Fibroblast of skin of left quadriceps (primary cell): ENCODE measurements at places on chromosomes 1 and 21.

GRCh38 chr1:66265796-66266195 is 268.2 kb upstream of the SGIP1 start:
- no peak for DNase-seq

DNA sequence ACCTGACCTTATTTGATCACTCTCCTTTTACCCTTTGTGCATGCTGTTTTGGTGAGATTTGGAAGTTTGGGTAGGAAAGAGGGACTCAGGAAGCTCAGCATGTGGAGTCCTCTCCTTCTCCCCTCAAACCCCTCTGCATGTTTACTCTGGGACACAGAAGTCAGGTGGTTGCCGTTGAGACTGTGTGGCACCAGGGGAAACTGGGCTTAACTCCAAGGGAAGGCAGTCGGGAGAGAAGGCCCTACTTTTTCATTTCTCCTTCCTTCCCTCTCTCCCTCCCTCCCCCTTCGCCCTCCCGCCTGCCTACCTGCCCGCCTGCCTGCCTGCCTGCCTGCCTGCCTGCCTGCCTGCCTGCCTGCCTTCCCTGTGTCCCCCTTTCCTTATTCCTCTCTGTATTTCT is 34.8 kb upstream of the TTC22 start:
- no peak for DNase-seq

DNA sequence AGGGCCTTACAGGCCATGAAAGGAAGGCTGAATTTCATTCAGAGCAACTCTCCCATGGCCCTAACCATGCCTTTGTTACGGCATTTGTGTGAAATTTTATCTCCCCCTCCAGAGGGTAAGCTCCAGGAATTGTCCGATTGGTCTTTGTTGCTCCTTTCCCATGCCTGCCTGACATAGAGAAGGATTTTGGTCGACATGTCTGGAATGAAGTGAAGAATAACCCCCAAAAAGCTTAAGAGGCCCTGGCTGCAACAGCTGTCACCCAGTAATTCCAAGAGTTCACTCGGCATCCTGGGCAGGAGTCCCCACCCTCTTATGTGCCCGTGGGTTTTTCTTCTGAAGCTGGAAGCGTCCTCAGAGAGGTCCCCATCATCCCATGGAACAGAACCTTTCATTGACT is 20.6 kb downstream of the CDA start:
- DNase-seq: no peak

DNA sequence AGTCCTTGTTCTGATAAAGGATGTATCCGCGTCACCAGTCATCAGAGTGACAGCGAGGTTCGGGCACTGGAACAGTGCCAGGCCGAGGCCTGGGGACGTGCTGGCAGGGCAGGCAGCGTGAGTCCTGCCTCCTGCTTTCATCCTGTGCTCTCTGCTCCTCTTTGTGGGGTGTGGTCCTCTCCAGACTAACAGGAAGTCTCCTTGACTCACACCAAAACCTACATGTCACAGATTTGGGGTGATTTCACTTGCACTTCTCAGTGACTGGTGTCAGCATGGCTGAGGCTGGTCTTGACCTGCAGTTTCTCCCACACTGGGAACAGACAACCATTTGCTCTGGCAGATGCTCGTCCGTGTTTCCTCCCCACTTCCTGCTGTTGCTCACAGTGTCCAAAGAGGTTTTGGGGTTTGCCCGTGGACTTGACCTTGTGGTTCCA is 8.8 kb upstream of the NLRP3 start:
- DNase-seq: no peak

DNA sequence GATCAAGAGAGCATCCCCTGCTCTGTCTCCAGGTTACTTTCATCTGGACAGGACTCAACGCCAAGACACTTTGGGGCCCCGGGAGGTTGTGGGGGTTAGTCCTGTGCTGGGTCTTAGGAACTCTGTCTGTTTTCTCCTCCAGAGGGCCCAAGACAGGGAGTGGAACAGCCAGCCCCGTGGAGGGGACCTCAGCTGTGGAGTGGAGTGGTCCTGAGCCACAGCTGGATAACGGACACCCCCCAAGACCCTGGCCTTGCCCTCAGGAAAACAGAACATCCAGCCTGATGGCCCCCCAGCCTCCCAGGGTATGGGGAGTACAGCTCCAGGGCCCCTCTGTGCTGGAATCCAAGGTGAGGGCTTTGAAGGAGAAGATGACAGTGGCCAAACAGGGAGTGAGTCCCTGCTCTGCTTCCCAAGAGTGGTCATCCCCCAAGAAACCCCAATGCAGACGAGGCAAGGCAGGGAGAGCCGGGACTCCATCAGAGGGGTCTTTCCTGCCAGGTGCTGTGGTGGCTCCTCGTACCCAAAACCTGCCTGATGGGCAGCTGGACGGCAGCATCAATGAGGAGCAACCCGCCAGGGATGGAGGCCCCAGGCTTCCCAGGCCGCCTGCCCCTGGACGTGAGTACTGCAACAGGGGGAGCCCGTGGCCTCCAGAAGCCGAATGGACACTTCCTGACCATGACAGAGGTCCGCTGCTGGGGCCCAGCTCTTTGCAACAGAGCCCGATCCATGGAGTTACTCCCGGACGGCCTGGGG is 3.5 kb downstream of the KIAA1614 start:
- no peak for DNase-seq

DNA sequence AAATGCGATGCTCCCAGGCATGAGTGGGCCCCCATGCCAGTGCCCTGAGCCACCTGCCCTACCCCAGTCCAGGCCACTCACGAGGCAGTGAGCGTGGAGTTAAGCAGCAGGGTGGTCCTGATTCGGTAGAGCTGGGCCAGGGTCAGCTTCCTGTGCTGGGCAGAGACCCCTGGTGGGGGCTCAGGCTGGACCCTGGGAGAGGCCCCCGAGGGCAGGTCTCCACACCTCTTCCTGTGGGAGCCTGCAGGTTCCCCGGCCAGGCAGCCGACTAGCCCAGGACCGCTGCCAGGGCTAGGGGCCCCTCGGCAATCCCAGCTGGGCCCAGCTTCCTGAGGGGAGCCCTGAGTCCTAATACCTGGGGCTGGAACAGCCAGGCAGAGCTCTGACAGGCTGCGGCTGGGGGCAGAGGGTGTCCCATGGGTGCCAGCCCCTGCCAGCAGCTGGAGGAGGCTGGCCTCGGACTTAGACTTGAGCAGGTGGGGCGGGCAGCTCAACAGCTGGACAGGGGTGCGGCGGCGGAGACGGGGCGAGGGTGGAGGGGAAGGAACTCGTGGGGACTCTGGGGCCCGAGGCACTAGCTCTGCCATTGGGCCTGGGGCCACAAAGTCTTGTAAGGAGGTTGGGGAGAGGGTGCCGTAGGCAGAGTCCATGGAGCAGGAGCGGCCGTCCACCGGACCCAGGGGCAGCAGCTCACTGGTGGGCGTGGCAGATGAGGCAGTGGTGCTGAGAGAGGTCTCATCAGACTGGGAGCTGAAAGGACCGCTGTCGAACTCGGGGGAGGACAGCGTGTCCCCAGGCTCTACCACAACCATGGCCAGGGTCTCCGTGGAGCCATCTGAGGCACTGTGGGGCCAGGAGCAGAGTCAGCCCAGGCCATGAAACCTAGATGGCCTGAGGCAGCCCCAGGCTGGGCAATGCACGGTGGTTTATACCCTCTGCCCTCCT is 2.0 kb upstream of the TNFRSF25 start:
- DNase-seq: no peak

DNA sequence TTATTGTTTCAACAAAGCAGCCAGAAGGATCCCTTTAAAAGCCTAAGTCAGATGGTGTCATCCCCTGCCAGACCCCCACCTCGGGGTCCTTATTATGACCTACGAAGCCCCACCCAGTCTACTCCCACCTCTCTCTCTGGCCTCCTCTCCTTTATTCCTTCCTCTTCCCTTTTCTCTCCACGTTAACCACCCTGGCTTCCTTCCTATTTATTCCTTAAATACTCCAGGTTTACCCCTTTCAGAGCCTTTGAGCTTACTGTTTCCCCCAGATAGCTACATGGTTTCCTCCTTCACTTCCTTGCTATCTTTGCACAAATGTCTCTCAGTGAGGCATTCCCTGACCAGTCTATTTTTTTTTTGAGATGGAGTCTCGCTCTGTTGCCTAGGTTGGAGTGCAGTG is 12.0 kb upstream of the SLC9A1 start:
- DNase-seq: no peak

- no peak for DNase-seq
These were observed 38.9 kb downstream of the LEPR start for GRCh38 chr1:65459397-65459768.

- no peak for DNase-seq
These were observed 250.6 kb downstream of the TM2D1 start for GRCh38 chr1:61474269-61474817.

DNA sequence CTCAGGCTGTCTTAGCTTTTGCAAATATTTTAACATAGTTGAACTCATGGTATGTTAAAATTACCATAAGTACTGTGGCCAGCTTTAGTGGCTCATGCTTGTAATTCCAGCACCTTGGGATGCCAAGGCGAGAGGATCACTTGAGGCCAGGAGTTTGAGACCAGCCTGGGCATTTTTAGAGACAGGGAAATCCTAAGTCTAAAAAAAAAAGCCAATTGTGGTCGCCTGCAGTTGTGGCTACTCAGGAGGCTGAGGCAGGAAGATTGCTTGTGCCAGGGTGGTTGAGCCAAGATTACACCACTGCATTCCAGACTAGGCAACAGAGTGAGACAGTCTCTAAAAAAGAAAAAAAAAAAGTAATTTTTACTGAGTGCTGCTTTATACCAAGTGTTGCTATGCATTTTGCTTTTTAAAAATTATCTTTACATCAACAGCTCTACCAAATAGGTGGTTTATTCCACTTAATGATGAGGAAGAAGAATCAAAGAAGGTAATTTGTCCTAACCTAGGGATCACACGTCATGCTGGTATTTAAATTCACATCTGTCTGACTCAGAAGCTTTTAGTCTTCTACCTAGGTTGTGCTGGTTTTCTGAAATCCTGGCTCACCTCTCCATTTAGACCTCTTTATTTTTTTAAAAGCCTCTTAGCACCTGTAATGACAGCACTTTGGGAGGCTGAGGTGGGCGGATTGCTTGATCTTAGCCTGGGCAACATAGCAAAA is 16.8 kb downstream of the PPP1R12B start:
- no peak for DNase-seq

DNA sequence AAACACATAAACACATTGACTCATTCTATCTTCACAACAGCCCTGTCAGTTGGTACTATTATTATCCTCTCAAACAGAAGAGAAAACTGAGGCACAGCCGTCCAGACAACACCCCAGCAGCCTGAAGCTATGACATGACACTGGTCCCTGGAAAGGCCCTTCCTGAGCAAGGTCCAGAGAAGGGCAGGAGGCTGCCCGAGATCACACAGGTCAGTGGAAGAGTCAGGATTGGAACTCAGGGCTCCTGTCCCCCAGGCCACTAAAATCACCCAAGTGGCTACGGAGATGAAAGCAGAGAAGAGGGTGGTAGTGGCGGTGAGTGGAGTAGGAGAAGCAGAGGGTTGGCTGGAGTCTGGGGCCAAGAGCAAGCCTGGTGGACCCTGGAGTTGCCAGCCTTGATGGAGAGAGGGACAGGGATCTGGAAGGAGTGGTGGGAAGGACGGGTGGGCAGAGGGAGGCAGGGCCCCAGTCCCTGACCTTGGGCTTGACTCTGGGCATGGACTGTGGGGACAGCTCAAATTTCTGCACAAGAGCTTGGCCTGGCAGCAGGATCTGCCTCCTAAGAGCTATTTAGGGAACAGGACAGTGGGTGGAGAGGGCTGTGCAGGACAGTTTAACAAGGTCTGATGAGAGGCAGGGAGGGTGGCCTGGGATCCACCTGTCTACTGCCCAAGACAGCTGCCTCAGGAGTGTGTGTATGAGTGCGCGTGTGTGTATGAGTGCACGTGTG is 15.8 kb downstream of the MYOM3 start:
- no peak for DNase-seq

DNA sequence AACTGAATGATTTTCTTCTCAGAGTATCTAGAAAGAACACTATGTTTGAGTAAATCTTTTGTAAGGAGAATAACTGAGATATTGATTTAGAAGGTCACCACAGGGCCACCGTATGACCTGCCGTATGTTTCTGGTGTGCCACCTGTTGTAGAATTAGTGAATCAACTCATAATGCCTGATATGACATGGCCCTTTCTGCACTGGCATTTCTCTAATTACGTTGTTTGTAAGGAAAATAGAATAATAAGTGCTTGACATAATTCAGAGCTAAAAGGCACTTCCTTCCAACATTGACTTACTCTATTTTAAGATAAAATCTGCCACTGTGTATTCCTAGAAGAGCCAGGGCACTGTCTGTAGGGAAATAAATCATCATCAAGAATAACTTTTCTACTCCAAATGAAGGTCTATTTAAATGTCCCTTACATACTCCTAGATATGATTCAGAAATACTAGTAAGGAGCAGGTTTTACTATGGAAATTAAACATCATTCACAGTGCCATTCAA is 101.7 kb downstream of the PHTF1 start:
- DNase-seq: no peak

GRCh38 chr1:230824919-230825721 is 43.2 kb downstream of the C1orf198 start:
- no peak for DNase-seq

- DNase-seq: no peak
These were observed 22.4 kb downstream of the CASZ1 start for GRCh38 chr1:10773851-10774614.

- DNase-seq: no peak
These were observed 160.2 kb downstream of the VAV3 start for GRCh38 chr1:107804741-107805140.

- no peak for DNase-seq
These were observed 86.9 kb downstream of the GRIK3 start for GRCh38 chr1:36947384-36947783.

DNA sequence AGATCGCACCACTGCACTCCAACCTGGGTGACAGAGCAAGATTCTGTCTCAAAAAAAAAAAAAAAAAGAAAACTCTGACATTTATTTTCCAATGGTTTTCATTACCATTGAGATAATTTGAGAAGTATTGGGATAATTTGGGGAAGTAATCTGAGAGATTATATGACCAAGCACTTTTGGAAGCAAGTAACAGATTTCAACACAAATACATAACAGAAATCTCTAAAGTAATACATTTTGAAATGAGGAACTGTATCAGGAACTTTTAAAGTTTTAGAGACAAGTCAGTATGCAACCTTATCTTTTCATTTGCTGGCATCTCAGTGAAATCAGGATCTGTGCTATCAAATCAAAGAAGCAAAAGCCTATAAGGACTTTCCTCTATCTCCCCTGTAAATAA is 25.4 kb upstream of the SLC16A1 start:
- DNase-seq: no peak

GRCh38 chr1:167312871-167313270 is 92.2 kb downstream of the POU2F1 start:
- DNase-seq: no peak

- no peak for DNase-seq
These were observed 9.8 kb downstream of the ERRFI1 start for GRCh38 chr1:8016210-8016894.

- DNase-seq: no peak
These were observed 64.9 kb downstream of the CD2 start for GRCh38 chr1:116819081-116819480.

DNA sequence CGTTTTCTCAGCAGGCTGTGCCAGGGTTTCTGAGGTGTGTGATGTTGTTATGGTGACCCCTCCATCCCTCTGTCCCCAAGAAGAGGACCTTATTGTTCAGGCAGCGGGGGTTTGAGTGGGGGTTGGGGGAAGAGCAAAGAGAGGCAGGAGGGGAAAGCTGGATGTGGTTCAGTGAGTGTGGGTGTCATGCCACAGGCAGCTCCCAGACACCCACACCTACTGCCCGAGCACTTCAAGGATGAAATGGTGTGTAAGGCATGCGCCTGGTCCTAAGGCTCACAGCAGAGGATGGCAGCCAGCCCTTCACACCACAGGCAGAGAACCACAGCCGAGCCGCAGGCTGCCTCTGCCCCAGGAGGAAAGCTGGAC is 49.9 kb upstream of the STUM start:
- no peak for DNase-seq

- no peak for DNase-seq
These were observed 803 bp upstream of the FLAD1 start for GRCh38 chr1:154982341-154982740.

GRCh38 chr1:185533596-185533995 is 200.6 kb upstream of the HMCN1 start:
- no peak for DNase-seq
